ENCODE measurements at places on chromosomes 4 and X.

DNA sequence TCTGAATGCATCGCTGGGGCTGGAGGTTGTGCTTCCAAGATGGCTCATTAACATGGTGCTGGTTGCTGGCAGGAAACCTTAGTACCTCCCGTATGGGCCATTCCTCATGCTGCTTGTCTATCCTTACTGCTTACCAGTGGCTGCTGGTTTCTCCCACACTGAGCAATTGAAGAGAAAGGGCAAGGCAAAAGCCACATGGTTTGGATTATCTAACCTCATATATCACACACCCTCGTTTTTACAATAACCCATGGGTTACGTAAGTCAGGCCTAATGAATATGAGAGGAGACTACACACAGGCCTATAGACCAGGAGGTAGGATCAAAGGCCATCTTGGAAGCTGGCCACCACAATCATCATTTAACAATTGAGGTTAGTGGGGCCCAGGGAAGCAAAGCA is 141.8 kb upstream of the EDNRA start:
- no peak for DNase-seq

DNA sequence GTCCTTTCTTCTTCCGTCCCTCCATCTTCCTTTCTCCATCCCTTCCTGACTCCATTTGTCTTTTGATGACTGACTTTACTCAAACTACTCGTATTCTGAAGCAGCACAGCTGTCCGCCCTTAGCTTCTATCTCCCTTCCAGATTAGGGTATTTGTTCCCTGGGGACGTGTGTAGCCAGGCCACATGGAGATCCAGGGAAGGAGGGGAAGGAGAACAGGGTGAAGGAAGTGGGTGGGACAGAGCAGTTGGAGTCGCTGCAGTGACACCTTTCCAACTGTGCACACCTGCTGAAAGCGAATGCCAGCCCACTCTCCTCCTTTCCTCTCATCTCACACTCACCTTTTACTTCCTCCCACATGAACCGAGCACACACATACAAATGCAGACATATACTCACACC is 323.8 kb downstream of the DCTD start:
- DNase-seq = no peak

DNA sequence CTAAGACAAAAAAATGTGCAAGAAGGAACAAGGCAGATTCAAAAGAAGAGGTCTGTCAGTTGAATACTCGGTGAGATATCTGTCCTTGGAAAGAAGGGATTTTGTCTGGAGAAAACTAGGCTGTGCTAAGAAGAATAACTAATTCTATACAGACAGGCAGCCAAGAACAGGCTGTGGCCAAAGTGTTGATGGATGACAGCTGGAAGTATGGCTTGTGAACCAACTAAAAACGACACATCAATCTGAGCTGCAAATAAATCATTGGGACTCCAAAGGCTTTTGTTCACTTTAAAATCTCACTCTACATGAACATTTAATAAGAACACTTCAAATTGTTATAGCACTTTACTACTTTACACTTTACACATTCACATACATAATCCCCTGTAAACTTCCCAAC is 70.5 kb upstream of the IGSF1 start:
- DNase-seq = no peak

DNA sequence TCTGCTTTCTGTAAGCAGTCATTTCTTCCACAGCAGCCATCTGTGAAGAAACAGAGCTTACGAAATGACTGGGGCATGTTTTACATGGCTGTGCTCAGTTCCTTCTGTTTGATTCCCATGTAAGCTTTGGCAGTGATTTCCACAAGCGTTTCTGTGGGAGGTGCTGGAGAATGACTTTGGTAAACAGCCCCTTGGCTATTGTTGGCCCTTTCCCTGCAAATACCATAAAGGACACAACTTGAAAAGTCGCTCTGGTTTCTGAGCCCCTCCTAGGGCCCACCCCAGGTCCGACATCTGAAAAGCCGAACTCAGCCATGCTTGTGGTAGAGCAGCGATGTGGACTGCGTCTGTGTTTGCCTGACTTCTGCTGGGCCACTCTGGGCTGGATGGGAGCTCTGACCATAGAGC is 3.7 kb downstream of the LIMCH1 start:
- peak; percentile 51 for DNase-seq

DNA sequence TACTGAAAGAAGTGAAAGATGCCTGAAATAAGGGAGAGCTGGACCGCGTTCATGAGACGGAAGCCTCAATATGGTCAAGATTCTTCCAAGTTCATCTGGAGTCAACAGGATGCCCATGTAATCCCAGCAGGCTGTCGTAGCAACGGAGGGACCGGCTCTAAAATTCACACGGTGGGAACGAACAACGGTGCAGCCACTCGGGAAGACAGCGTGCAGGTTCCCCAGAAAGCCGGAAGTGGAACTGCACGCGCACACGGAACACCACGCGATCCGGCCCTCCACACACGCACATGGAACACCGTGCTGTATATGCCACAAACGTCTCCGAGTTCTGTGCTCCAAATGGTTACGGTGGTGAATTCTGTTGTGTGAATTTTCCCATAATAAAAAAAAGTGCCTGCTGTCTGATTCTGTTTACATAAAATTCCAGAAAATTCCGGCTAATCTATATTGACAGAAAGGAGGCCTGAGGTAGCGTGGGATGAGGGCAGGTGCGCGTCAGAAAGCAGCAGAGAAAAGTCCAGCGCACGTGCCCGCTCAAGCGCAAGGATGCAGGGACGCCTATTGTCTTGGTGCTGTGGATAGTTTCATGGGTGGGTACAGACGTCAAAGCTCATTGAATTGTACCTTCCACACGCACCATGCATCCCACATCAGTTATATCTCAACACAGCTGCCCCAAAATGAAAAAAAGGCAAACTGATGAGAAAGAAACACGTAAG is 31.2 kb downstream of the PPP2R3B start:
- DNase-seq = no peak

DNA sequence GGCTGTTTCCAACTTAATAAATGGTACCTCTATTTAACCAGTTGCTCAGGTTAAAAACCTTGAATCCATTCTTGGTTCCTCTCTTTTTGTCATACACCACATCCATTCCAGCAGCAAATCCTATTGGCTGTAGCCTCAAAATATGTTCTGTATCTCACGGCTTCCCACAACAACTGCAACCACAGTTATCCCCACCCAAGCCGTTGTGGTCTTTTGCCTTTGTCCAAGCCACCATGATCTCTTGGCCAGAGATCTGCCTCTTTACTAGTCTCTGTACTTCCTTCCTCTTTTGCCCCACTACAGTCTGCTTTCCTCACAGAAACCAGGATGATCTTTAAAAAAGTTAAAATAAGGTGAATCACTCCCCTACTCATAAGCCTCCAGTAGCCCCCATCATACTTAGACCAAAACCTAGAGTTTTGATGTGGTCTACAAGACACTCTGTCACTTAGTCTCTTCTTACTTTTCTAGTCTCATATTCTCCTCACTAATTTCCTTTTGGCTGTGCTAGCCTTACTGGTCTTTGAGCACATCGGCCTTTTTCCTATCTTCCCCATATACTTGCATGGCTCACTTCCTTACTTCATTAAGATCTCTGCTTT is 10.3 kb downstream of the MAOA start:
- no peak for DNase-seq

GRCh38 chr4:88108747-88109122 is 49.7 kb downstream of the ABCG2 start:
- DNase-seq = no peak

DNA sequence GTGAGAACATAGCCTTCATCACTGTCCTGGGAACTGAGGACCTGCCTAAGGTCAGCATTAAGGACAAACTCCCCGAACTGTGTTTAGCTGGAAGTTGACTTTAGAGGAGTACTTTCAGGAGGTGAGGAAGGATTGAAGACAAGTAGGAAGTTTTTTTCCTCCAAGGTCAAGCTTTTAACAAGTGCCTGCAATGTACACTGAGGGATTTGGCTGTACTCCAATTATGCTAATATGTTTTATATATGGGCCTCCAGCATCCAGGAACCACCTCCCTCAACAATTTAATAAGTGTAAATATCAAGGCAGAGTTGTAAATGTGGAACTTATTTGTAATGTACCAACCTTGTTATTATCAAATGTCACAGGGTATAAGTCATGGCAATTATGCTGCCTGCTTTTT is 726.2 kb downstream of the RPA4 start:
- DNase-seq = no peak

GRCh38 chr4:40516651-40517050 is 113.0 kb downstream of the RBM47 start:
- no peak for DNase-seq

DNA sequence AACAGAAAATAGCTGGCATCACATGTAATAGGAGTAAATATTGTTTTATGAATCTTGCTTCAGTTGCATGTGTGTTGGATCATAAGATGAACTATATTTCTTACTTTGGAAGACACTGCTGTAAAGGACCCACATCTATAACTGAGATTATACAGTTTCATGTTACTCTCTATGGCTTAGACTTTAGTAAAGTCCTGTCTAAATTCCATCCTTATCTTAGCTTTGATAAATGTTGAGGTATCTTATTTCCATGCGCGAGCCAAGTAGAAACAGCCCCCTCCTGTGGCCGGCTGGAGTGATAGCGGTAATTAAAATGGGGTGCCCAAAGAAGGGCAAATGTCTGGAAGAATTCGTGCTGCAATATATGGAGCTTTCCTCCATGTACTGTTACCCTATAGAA is 43.0 kb downstream of the CCDC158 start:
- DNase-seq = no peak

GRCh38 chr4:92334716-92335350 is 31.1 kb downstream of the GRID2 start:
- peak; percentile 31 for DNase-seq

DNA sequence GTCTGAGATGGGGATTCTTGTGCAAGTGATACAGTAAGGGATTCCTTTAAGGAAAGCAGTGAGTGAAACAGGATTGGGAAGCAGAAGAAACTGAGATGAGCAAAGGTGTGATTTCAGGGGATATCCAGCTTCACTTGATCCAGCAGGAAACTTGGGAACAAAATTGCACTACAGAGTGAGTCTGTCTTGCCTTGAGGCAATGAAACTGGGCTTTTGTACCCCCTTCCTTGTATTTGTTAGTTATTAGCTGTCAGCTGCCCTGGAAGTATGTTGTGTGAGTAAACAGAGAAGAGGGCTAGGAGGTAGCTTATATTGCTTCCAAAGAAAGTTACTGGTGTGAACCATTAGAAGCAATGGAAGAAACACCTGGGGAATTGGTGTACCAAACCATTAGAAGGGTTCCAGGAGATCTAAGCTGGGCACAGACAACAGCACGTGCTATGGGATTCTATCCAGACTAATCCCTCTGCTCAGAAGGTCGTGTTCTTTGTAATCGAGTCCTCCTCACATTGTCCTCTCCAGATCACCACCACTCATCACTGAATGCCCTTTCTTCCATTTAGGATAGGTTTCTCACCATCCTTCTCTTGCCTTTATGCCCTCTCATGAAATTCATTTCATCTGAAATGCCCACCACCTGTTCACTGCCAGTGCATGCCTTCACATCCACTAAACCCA is 76.0 kb downstream of the PDLIM5 start:
- DNase-seq = no peak

- DNase-seq = no peak
These were observed 181.6 kb downstream of the MAPK10 start for GRCh38 chr4:86178211-86178610.

DNA sequence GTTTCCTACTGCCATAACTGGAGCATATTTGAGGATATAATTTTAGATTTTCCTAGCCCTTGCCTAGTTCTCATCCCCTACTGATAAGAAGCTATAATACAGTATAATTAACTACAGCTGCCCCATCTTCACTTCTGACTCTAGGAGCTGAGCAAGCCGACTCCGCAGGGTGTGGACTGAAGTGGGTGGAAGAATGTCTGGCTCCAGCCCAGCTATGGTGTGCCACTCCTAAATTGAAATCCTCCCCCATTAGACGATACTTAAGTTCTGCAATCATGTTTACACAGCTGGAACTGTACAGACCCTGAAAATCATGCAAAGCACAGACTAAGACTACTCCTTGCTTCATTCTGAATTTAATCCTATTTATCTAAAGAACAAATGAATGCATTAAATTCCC is 93.1 kb downstream of the PCDH19 start:
- no peak for DNase-seq

- DNase-seq = no peak
These were observed 76.5 kb upstream of the TSPAN7 start for GRCh38 chrX:38484607-38485498.

DNA sequence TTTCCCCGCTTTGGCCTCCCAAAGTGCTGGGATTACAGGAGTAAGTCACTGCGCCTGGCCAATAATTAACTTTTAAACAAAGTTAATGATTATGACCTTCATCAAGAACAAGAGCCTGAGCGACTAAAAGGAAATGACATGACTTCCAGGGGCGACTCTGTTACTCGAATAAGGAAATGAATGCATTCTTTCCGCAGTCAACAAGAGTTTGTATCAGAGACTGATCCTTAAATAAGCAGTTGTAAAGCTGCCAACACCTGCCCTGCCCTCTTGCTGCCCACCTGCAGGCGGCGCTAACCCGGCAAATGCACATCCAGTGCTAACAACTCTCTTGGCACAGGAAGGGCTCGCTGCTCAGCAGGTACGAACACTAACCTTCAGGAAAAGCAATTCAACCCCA is 27.3 kb downstream of the WDR1 start:
- no peak for DNase-seq

GRCh38 chr4:131337936-131338335 is 1811.2 kb upstream of the PCDH10 start:
- DNase-seq = no peak

GRCh38 chrX:111411983-111412382 is at the start of gene DCX:
TSS of gene DCX (minus strand) at chrX:111412192. CDS start at chrX:111410398, 1,794 bp downstream.
- peak; percentile 10 for DNase-seq

GRCh38 chr4:48119646-48120045 is 14.4 kb downstream of the TXK start:
- no peak for DNase-seq

- no peak for DNase-seq
These were observed 45.9 kb upstream of the UNC5C start for GRCh38 chr4:95594629-95595028.

GRCh38 chr4:91448668-91449330 is 855.0 kb upstream of the GRID2 start:
- DNase-seq = no peak

DNA sequence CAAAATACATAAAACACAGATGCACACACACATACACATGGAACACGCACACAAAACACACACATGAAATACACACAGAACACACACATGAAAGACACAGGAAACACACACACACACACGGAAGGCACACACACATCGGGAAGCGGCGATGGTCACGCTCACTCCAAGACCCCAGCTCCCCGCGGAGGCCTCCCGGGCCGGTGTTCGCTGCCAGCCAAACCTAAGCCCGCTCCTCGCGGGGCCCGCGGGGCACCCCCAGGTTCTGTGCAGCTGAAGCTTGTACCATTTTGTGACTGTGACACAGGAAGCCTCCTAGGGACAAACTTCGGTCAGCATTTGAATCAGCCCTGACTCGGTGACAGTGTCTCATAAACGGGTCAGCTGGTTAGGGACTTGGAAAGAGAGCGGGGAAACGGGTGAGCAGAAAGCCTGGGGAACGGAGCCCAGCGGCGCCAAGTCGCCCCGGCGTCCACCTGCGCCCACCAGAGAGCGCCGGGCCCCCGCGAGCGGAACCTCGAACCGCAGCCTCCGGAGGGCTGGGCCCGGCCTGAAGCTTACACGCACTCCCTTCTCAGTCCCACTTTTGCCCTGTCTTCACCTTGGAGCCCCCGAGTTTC is 32.1 kb downstream of the F11 start:
- no peak for DNase-seq
